NCI-H524 (cell line): ENCODE measurements at places on chromosomes 13 and 19.

DNA sequence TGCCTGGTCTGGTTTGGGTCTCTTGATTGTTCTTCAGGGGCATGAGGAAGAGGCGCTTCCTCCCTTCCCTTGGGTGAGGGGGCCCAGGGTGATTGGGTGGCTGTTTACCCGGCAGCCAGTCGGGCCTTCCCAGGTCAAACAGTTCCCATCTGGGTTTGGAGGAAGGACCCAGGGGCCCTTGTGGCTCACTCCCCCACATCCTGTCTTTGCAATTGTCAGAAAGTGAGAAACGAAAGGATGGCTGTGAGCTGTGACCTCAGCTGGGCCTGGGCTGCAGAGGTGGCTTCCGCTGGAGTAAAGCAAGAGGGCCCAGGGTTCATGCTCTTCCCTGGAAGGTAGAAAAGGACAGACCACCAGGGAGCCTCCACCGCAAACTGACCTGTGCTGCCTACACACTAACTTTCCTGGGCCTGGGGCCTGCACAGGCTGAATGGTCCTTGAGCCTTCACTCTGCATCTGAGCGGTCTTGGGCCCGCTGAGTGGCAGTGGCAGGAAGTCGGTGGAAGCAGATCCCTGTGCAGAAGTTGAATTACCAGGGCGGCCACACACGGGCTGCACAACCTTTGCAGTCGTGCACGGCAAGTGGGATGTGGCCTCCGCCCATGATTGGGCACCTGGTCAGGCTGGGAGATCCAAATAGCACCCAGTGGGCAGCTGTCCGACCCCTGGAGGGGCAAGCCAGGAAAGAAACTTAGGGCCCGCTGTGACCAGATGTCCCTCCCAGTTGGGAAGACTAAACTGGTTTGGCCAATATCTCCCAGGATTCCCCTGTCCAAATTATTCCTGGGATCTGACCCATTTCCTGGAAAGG, 5.3 kb upstream of the CD79A start:
- DNase-seq: no peak

DNA sequence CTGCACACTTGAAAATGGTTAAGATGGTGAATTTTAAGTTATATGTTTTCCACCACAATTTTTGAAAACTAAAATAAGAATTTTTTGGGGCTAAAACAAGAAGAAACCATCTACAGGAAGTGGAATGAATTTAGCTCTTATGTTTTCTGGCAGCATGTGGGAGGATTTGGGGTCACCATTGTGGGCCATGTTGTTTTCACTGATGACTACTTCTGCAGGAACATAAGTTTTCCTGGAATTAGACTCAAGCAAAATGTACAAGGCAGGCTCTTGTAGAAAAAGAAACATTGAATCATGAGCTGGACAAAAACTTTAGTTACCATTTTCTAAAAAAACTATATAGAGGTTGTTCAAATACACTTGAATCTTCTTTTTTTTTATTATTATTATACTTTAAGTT, 125.3 kb upstream of the C1QTNF9B start:
- no peak for DNase-seq

GRCh38 chr19:15093001-15093400, 11.0 kb downstream of the OR1I1 start:
- DNase-seq: no peak

GRCh38 chr13:109381546-109382180, 404.7 kb downstream of the IRS2 start:
- no peak for DNase-seq

- no peak for DNase-seq
Observed at GRCh38 chr19:12043752-12044422, 8.4 kb upstream of the ZNF433 start.

- DNase-seq: no peak
Observed at GRCh38 chr19:54482889-54483288, 9.8 kb upstream of the CDC42EP5 start.

DNA sequence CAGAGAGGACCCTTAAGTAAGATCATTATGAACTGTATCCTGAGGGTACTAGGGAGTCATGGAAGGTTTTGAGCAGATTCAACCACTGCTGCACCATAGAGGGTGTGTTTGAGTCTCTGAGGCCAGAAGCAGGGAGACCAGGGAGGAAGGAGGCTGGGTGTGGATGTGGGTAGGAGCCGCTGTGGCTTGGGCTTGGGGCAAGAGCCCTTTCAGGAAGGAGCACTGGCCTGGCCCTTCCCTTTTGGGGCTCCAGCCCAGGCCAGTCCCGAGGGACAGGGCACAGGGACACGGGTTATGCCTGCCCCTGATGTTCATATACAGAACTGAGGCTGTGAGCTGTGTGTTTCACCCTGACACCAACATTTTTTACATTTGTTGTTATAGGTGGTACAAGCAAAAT, 7.2 kb downstream of the CIC start:
- no peak for DNase-seq

DNA sequence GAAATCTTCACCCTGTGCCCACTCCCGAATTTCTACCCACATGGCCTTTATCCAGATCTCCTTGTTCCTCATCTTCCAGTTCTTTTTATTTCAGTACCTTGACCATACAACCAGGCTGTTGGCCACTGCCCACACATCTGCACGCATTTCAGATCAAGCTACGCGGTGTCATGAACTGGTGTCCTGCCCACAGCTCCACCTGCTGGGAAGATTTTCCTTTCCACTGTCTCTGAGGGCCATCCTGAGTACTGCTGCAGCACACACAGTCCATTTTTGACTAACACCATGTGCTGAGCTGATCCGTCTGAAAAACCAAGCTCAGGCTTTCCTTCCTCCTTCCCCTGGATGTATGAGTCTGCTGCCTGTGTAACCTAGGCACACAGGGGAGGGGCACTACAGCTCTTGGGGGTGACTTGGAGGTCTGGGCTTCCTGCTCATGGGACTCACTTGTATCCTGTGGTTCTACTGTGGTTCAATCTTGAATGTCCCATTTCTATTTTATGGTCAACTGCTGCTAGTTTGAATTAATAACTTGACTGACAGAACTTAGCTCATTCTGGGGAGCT, 71.9 kb downstream of the WASF3 start:
- no peak for DNase-seq

- peak; percentile 11 for DNase-seq
Observed at GRCh38 chr19:46783670-46784069, 4.7 kb downstream of the SLC1A5 start.

- peak; percentile 26 for DNase-seq
Observed at GRCh38 chr13:89951341-89951740, 1396.1 kb upstream of the MIR17HG start.

DNA sequence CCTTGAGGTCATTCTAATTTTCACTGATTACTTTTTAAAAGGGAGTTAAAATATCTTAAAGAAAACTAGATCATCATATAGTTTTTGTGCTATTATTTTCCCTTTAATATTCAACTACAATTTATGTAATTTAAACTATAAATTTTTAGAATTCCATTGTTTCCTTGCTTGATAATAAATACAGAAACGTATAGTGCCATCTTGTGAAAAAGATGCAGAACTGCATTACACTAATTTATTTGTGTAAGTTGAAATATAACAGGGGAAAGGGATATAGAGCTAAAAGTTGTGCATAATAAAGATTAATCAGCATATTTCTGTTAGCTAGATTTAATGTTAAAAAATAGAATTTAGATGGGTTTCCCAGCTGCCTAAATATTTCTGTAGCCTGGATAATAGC, 61.5 kb upstream of the TDRD3 start:
- DNase-seq: peak; percentile 9

DNA sequence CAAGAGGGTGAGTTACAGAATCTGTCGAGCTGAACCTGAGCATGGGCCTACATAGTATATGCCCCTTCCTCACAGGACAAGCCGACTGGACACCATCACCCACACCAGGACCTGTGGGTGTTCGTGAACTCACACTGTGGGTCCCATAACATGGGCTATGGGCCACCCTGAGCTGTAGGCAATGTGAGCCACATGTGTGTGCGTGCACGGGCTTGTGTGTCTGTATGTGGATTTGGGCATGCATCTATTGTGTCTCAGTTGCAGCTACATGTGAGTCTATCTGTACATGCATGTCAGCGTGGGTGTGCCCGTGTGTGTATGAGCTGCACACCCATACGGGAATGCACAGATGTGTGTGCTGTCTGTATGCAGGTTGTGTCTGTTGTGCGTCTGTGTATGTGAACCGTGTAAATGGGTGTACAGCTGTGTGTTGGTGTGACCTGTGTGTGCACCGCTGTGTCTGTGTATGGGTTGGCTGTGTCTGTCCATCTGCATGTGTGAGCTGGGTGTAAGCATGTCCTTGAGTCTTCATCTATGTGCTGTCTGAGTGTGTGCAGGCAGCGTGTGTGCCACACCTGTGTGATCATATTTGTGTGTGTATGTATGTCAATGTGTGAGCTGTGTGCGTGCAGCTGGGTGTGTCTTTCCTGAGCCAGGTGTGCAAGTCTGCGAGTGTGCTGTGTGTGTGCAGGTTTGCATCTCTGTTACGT, 1.7 kb downstream of the NOTCH3 start:
- DNase-seq: no peak

DNA sequence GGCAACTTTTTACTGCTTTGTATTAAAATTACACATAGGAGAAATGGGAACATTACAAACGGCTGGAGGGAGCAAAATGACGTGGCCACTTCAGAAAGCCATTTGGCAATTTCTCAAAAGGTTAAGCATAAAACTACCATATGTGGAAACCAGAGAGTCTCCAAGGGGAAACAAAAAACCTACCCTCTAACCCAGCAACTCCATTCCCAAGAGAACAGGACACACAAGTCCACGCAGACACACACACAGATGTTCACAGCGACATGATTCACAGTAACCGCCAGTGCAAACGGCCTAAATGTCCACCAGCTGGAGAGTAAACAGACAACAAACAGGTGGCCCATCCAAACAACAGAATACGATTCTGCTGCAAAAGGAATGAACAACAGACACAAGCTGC, 37.2 kb downstream of the STK24 start:
- DNase-seq: no peak

- DNase-seq: peak; percentile 3
Observed at GRCh38 chr13:38635030-38635429, 51.8 kb upstream of the FREM2 start.

DNA sequence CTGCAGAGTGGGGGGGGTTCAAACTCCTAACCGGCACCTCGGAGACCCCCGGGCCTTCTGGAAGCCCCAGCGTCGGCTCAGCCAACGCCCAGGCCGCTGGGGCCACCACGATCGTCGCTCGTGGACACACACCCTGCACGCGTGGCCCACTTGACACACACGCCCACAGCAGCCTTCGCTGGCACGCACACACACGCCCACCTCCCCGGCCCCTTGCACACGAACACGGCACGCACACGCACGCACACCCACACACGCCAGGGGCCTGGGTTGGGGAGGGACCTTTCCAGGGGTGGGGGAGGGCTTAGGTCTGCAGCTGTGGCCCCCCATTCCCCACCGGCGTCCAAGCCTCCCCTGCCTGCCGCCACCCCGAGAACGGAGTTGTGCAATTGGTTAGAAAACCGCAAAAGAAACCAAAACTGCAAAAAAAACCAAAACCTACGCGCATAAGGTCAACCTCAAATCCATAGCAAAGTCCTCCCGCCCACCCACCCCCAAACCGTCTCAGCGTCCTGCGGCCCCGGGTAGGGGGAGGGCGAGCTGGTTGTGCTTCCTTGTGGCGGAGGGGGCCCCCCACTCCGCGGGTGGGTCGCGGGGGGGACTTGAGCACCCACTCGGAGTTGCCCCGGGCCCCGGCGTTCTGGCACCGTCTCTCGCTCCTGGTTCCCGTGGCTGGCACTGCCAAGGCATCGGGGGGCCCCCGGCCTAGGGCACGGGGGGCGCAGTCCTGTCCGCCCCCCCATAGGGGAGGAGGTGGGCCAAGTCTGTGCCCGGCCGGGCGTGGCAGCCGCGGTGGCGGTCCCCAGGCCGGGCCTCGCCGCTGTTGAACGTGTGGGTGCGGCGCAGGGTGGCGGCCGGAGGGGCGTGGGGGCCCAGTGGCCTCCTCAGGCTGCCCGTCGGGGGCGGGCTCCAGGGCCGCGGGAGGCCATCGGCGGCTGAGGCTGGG, 3.3 kb upstream of the LRG1 start:
- no peak for DNase-seq

DNA sequence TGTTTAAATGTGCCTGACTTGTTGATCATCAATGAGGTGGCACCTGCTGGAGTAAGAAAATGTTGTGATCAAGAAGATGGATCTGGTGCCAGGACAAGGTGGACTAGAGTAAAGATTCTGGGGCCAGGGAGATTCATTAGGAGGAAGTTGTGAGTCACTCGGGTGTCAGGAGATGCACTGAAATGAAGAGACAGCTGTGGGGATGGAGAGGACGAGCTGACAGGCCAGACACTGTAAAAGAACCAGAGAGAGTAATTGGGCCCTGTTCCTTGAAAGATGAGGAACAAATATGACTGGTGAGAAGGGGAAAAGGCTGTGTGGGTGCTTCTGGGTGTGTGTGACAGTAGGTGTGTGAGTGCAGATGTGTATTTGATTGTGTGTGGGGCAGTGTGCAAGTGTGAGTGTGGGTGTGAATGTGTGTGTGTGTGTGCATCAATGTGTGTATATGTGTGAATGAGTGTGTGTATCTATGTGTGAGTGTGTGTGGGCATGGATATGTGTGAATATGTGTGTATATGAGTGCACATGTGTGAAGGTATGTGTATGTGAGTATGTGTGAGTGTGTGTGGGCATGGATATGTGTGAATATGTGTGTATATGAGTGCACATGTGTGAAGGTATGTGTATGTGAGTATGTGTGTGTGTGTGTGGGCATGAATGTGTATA, 260.5 kb downstream of the RFC3 start:
- DNase-seq: no peak

DNA sequence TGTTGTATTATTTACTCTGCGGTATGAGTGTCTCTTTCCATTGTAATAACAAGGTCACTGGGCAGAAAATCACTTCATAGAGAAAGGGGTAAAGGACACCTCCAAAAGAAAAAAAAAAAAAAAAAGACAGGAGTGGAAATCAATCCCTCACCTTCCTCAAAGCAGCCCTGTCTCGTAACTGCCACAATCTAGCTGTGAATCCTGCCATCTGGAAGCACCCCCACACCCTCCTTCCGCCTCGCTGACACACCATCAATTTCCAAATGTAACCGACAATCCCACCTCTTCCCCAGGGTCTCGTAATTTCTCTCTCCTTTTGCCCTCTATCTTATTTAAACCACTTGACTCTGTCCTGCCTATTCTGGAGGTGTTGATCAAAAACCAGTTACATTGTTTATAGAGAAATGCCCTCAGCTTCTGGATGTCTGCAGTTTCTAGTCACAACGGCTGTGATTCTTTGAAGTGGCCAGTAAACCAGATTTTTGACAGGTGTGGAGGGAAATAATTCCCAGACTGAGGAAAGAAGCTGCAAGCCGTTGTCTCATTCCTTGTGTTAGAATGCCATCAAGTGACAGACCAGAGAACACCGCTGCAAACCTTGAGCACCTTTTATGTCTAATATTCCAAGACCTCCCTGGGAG, 9.1 kb upstream of the POP4 start:
- DNase-seq: peak; percentile 72

- no peak for DNase-seq
Observed at GRCh38 chr13:96696389-96696900, 297.8 kb downstream of the OXGR1 start.
